CD4-positive, alpha-beta T cell treated with Interleukin-4 for 4 hours (primary cell): ENCODE measurements at places on chromosomes 6 and 20.

GRCh38 chr6:15550546-15551123 is 112.2 kb downstream of the DTNBP1 start:
- no peak for DNase-seq

DNA sequence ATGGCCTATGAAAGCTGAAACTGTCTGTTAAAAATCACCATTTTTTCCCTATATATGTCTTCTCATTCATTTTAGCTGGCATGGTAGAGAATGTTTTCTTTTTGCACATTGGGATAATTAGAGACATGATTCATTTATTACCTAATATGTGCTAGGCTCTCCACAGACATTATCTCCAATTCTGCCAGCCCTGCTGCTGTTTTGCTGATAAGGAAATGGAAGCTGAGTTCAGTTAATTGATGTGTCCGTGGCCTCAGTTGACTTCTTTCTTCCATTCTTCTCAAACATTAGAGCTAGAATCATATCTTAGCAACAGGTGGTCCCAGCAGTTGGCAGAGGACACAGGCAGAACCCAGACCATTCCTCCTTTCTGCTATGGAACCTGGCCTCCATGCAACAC is 644.1 kb upstream of the CITED2 start:
- no peak for DNase-seq

DNA sequence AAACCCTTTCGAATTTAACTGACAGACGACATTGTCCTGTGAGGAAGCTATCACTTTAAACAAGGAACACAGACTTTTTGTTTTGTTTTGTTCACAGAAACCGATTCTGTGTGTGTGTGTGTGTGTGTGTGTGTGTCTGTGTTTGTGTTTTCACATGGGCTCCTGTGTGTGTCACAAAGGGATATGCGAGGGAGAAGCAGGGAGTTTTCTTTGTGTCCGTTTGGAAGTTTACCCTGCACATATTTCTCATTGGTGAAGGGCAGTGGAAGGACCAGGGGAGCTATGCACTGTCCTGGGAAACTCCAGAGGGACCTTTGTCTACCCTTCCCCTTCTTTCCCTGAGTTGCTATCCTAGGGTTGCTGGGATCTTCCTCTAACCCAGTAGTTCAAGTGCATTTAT is 17.7 kb downstream of the POM121L2 start:
- no peak for DNase-seq

GRCh38 chr20:7728338-7728737 is 211.9 kb downstream of the HAO1 start:
- DNase-seq = no peak

- no peak for DNase-seq
These were observed 23.1 kb upstream of the BMP7 start for GRCh38 chr20:57289391-57290177.

DNA sequence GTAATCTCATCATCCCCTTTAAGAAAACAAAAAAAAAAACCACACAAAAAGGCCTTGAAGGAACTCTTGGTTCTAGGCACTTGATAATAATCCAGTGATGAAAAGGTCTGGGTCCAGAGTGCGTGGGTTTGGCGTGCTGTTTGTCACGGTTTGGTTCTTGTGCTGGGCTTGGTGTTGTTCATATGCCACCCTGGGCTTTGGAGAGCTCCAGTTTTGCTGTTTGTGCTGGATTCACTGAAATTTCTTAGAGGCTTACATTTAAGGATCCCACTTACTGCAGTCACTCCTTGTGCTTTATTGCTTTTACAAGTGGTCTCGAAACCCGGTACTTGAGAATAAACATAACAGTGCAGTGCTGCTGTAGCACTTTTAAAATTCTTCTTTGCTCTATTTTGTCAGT is 68.8 kb upstream of the XRN2 start:
- DNase-seq = no peak

- DNase-seq = no peak
These were observed 48.6 kb downstream of the GNAS-AS1 start for GRCh38 chr20:58802061-58802460.

DNA sequence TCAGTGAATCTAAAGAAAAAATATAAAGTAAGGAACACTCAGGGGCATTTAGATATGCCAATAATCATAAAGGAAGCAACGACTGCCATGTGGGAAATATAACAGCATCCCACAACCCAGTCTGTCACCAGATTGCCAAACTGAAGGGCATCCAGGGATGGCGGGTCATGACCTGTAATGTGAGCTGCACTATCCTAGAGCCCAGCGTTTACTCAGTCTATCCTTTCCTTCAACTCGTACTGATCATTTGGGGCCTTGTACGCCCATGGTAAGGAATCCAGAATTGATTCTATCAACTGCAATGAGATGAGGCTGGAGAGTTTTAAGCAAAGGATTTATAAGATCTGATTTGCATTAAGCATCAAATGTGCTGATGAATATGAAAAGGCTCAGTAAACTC is 5.3 kb downstream of the TRPC4AP start:
- DNase-seq = no peak

DNA sequence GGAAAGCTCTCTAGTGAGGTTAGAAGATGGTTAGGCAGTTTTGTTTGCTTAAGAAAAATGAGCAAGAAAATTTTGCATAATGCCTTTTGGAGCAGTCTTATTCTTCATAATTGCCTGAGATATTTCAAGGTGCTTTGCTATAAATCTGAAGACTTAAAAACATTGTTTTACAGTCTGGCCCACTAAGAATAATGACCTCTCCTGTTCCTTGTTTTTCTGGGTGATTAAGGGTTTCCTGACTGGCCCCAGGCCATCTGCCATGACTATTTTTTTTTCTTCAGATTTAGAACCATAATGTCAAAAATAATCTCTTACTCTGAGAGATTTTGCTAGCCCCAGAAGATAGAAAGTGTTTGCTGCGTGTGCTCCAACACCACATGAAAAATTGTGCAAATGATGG is 72.3 kb upstream of the CENPW start:
- DNase-seq = no peak
